ENCODE measurements at places on chromosomes 2 and 18. TPM values are rescaled to one million over a fixed set of nuclear protein-coding genes. Genes with fewer than 3 reads are reported as not detected.

ABCB6 gene
- 12.5 TPM for total RNA-seq

ZC3H6 gene
- total RNA-seq: 2.2 TPM

SERPINB8 gene
- 18.3 TPM for total RNA-seq

BOK gene
- 13.3 TPM for total RNA-seq

SERPINB10 gene
- not detected for total RNA-seq

SP140 gene
- total RNA-seq: 1.4 TPM

CRYGD gene
- total RNA-seq: not detected

CRYGC gene
- not detected for total RNA-seq

CHAC2 gene
- 6.9 TPM for total RNA-seq

DNA sequence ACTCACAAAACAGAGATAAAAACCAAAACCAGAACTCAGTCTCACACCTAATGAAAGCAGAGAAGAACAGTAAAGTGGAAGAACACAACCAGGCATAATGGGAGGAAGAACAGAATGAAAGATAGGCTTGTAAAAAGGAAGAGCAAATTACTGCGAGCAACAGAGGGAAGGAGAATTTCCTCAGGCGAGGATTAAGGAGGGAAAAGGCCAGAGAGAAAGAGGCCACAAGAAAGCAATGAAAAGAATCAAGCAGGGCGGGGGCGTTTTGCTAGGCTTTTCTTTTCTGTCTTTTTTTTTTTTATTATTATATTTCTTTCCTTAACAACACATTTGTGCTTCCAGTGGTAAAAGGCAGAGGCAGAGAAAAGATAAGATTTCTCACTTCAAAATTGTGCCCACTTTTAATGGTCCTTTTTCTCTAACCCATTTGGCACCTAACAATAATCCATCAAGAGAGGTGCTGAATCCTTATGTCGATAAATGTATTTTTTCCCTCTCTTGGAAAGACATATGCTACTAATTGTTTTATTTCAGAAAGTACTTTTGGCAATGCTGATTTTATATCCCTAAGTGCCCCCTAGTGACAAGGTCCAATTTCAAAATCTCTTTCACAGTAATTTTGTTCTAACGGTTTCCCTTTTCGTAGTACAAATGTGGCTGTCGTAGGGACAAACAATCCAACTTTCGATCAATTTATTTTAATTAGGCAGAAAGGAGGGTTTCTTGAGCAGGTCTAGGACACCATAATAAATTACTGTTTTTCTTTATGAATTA is 138.7 kb upstream of the AQP4 start:
- no peak for DNase-seq
- no peak overlapping the region for H3K4me3 ChIP-seq
- H3K27ac ChIP-seq: no peak overlapping the region
- no peaks in the 10 kb centered on the region for H3K36me3 ChIP-seq

- H3K27ac ChIP-seq: no peak overlapping the region
- no peak for DNase-seq
- H3K27me3 ChIP-seq: no peaks in the 10 kb centered on the region
- no peaks in the 10 kb centered on the region for H3K4me1 ChIP-seq
- H3K4me3 ChIP-seq: no peak overlapping the region
Measured at GRCh38 chr2:158154596-158154995, 52.9 kb downstream of the UPP2 start.

- H3K27me3 ChIP-seq: no peaks in the 10 kb centered on the region
- peak overlapping the region; percentile 50 for H3K4me3 ChIP-seq
- H3K27ac ChIP-seq: peak overlapping the region; percentile 89
- peak; percentile 89 for DNase-seq
- H3K4me1 ChIP-seq: 0 out of 2 replicates have a peak, but pooled peaks cover 2% of the 10 kb centered on the region
Measured at GRCh38 chr2:61763605-61764034, 90.2 kb downstream of the FAM161A start.

GRCh38 chr2:128411431-128411830 is 92.8 kb upstream of the HS6ST1 start:
- DNase-seq: no peak
- H3K4me3 ChIP-seq: no peak overlapping the region
- no peaks in the 10 kb centered on the region for H3K27me3 ChIP-seq
- H3K4me1 ChIP-seq: peaks cover 10% of the 10 kb centered on the region
- H3K36me3 ChIP-seq: no peaks in the 10 kb centered on the region
- no peak overlapping the region for H3K27ac ChIP-seq

- H3K36me3 ChIP-seq: peaks cover 2% of the 10 kb centered on the region
- DNase-seq: no peak
- no peaks in the 10 kb centered on the region for H3K27me3 ChIP-seq
- peaks cover 6% of the 10 kb centered on the region for H3K4me1 ChIP-seq
Measured at GRCh38 chr2:58130238-58130637, 83.6 kb downstream of the VRK2 start.

DNA sequence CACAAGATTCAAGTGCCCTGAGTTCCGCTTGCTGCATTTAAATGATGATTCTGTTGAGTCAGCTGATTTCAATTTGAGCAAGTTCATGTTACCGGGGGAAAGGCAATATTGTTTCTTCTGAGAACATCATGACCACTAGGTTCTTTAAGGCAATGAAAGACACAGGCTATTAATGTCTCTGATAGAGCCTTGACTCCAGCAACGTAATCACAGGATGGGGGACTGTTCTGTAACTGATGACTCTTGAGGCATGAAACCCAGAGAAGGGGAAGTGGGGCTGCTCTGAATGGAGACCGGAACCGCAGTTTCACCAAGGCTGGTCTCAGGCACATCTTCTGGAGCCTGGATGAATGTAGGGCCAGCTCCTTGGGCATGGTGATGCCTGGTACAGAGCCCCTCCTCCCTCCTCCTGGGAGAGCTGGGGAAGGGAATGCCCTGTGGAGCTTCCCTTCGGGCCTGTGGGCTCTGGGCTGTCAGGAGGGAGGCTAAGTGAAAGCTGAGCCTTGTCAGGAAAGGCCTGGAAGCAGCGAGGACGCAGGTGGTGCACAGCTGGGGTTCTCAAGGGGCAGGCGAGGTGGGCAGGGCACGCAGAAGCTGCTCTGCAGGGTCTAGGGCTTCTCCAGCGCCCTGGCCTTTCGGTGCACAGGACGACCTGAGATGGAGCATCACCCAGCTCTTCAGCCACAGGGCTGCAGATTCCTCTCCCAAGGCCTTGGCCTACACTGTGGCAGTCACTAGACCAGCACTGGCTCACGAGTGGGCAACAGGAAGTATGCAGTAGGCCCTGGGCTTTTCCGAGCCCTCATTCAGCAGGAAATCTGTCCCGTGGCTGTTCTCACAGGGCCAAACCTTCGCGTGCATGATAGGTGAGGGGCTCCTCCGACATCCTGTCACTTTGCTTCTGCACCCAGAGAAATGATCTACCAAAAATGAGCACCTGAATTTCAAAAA is 36.6 kb upstream of the PRLH start:
- no peak overlapping the region for H3K4me3 ChIP-seq
- no peaks in the 10 kb centered on the region for H3K4me1 ChIP-seq
- H3K27me3 ChIP-seq: no peaks in the 10 kb centered on the region
- peaks cover 3% of the 10 kb centered on the region for H3K36me3 ChIP-seq
- no peak for DNase-seq
- H3K27ac ChIP-seq: no peak overlapping the region

GRCh38 chr2:20357638-20358389 is 7.2 kb upstream of the PUM2 start:
- H3K4me3 ChIP-seq: no peak overlapping the region
- no peaks in the 10 kb centered on the region for H3K4me1 ChIP-seq
- no peak overlapping the region for H3K27ac ChIP-seq
- DNase-seq: no peak

GRCh38 chr18:54392543-54393023 is 34.9 kb downstream of the C18orf54 start:
- no peak overlapping the region for H3K27ac ChIP-seq
- no peak overlapping the region for H3K4me3 ChIP-seq
- peak; percentile 63 for DNase-seq
- H3K36me3 ChIP-seq: no peaks in the 10 kb centered on the region
- H3K27me3 ChIP-seq: no peaks in the 10 kb centered on the region

- H3K4me1 ChIP-seq: no peaks in the 10 kb centered on the region
- H3K27ac ChIP-seq: no peak overlapping the region
- peaks cover 20% of the 10 kb centered on the region for H3K36me3 ChIP-seq
- no peaks in the 10 kb centered on the region for H3K27me3 ChIP-seq
- H3K4me3 ChIP-seq: no peak overlapping the region
Measured at GRCh38 chr2:216467845-216468244, 30.8 kb upstream of the RPL37A start.

- H3K27me3 ChIP-seq: no peaks in the 10 kb centered on the region
- H3K27ac ChIP-seq: no peak overlapping the region
- DNase-seq: no peak
Measured at GRCh38 chr2:147499785-147500184, 345.0 kb upstream of the ACVR2A start.

DNA sequence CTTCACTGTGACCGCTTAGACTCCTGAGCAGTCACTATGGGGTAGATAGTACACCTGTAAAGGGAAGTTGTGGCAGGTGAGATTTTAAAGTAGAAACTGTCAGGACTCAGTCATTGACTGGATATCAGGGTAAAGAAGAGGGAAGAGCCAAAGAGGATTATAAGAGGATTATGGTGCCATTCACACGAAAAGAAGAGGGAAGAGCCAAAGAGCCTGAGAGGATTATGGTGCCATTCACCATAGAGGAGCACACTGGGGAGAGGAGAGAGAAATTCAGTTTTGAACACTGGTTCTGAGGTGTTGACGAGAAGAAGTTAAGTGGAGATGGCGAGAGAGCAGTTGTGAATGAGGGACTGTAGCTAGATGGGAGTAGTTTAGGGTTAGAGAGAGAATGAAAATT is 16.9 kb upstream of the KCNJ13 start:
- H3K4me3 ChIP-seq: no peak overlapping the region
- no peaks in the 10 kb centered on the region for H3K4me1 ChIP-seq
- no peak for DNase-seq
- H3K36me3 ChIP-seq: peaks cover 24% of the 10 kb centered on the region

- no peaks in the 10 kb centered on the region for H3K36me3 ChIP-seq
- no peak for DNase-seq
- H3K27ac ChIP-seq: no peak overlapping the region
- no peak overlapping the region for H3K4me3 ChIP-seq
Measured at GRCh38 chr2:170925923-170926322, 3.1 kb upstream of the GORASP2 start.

DNA sequence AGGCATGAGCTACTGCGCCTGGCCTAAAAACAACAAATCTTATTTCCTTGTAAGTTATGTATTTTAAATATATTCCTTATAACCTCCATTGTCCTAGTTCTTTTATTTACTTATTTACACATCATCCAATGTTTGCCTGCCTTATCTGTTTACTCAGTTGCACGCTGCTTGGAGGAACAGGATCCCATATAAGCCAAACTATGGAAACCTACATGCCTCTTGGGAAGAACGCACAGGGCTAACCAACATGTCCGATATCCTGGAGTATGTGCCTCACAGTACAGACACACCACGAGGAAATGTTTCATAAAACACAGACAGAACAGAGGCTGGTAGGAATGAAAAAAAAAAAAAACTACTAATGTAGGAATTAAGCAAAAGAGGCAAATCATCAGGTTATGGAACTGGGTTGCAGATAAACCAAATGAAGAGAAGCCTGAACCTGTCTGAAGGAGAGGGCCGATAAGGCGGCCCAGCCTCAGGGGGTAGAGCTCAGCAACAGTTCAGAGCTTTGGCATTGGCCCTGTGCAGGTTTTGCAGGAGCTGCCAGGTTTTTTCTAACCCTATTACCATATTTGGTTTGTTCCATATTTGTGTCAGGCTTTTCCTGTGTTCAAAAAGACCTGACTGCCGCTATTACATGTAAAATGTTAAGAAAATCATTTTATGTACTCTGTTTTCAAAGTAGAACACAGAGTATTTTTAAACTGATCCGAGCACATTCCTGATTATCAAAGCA is 19.9 kb upstream of the SP3 start:
- DNase-seq: no peak
- H3K27ac ChIP-seq: no peak overlapping the region
- H3K4me1 ChIP-seq: peaks cover 17% of the 10 kb centered on the region
- no peaks in the 10 kb centered on the region for H3K27me3 ChIP-seq

GRCh38 chr2:170717991-170718589 is 3.0 kb downstream of the SP5 start:
- no peak overlapping the region for H3K4me3 ChIP-seq
- H3K36me3 ChIP-seq: no peaks in the 10 kb centered on the region
- no peak overlapping the region for H3K27ac ChIP-seq
- no peak for DNase-seq

DNA sequence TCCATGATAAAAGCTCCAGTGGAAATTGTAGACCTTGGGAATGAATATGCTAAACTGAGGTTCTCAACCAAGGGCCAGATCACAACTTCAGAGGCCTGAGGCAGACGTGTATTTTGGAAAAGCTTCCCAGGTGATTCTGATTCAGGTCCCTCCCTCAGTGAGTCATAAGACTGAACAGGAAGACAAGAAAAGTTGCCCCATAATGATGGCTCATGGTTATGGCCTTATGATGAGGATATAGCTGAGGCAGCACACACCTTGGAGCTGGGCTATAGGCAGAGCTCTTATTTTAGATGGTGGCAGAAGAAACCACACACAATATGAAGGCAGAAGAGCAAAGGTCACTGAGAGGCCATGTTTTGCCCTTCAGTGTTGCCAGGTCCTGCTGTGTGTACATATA is 9.6 kb downstream of the ANTXR1 start:
- H3K27me3 ChIP-seq: no peaks in the 10 kb centered on the region
- peaks cover 14% of the 10 kb centered on the region for H3K36me3 ChIP-seq

- no peaks in the 10 kb centered on the region for H3K27me3 ChIP-seq
- H3K4me1 ChIP-seq: no peaks in the 10 kb centered on the region
- H3K27ac ChIP-seq: no peak overlapping the region
- no peaks in the 10 kb centered on the region for H3K36me3 ChIP-seq
Measured at GRCh38 chr2:48399828-48400552, 130.0 kb upstream of the STON1 start.

DNA sequence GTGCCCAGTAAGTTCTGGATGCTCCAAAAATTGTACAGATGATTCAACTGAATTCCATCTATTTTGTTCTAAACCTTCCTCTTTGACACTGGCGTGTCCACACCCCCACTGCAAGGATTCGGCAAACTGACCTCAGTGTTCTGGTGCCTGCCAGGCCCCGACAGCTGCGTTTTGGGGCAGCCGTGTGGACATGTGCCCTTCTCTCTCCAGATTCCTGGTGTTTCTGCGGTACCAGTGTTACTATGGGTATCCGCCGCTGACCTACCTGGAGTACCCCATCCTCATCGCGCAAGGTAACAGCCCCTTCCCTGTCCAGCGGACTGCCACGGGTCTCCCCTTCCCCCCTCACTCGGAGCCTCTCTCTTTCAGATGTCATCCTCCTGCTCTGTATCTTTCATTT is 5.0 kb downstream of the SLC66A3 start:
- H3K27me3 ChIP-seq: no peaks in the 10 kb centered on the region
- peaks cover 2% of the 10 kb centered on the region for H3K36me3 ChIP-seq
- H3K4me1 ChIP-seq: peaks cover 3% of the 10 kb centered on the region
- no peak overlapping the region for H3K4me3 ChIP-seq
- H3K27ac ChIP-seq: no peak overlapping the region

GRCh38 chr2:184210329-184210728 is 388.0 kb upstream of the ZNF804A start:
- no peak overlapping the region for H3K4me3 ChIP-seq
- DNase-seq: no peak
- H3K27ac ChIP-seq: no peak overlapping the region

GRCh38 chr2:54915101-54915500 is 135.2 kb downstream of the RTN4 start:
- H3K4me1 ChIP-seq: no peaks in the 10 kb centered on the region
- no peak overlapping the region for H3K4me3 ChIP-seq
- H3K36me3 ChIP-seq: no peaks in the 10 kb centered on the region
- no peaks in the 10 kb centered on the region for H3K27me3 ChIP-seq
- H3K27ac ChIP-seq: no peak overlapping the region

GRCh38 chr18:58364876-58365528 is 263.9 kb downstream of the ALPK2 start:
- peak; percentile 68 for DNase-seq
- no peaks in the 10 kb centered on the region for H3K27me3 ChIP-seq
- peaks cover 3% of the 10 kb centered on the region for H3K36me3 ChIP-seq
- H3K4me1 ChIP-seq: peaks cover 16% of the 10 kb centered on the region
- no peak overlapping the region for H3K4me3 ChIP-seq
